ENCODE measurements at places on chromosomes 5 and 9.

GRCh38 chr9:137719194-137719593 is 100.4 kb downstream of the EHMT1 start:
- DNase-seq = no peak

DNA sequence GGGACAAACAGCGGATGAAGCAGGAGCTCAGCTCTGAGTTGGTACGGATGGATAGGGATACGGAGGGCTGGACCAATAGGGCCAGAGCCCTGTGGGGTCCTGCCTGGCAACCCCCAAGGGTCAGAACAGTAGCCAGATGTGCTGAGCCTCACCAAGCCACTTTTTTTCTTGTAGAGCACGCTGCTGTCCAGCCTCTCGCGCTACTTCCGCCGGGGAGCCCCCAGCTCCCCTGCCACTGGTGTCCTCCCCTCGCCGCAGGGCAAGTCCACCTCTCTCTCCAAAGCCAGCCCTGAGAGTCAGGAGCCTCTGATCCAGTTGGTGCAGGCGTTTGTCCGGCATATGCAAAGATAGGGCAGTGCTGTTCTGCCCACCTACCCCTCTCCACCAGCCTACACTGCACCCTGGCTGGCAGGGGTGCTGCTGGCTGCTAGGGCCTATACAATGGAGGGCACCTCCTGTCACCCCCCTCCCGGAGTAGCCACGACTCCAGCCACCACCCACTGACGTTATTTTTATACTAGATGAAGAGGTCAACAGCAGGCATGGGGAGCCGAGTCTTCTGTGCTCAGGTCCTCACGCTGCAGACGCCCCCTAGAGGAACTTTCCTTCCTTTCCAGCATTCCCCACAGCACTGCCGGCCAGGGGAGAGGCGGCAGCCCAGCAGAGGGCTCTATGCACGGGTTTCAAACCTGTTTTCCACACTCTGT is 21.6 kb downstream of the SH3GLB2 start:
- no peak for DNase-seq

GRCh38 chr9:5563886-5564285 is 53.6 kb downstream of the PDCD1LG2 start:
- no peak for DNase-seq

GRCh38 chr5:178304016-178304415 is 71.4 kb upstream of the PHYKPL start:
- DNase-seq = no peak

DNA sequence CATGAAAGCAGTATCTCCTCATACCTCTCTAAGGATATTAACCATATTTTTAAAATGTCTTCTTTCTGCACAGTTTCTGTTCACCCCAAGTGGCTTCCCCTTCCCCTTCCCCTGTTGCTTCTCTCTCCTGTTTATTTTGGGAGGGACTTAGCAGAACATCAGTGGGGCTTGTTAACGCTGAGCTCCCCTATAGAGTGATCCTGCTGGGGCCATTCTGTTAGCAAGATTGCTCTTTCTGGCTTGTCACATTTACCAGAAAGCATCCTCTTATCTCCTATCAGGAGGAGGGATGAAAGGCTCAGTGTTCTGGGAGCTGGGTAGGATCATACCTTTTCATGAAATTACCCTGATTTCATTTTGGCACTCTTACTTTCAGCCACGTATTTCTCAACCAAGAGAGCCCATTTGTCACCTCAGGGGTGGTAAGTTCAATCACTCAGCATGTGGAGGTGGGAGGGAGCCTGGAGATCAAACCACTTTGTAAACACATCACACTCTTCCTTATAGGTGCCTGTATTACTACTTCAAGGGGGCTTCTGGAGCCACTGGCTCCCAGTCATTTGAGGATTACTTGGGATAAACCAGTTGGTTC is 16.7 kb downstream of the NXNL2 start:
- no peak for DNase-seq
